ENCODE measurements at places on chromosomes 12 and 14.

DNA sequence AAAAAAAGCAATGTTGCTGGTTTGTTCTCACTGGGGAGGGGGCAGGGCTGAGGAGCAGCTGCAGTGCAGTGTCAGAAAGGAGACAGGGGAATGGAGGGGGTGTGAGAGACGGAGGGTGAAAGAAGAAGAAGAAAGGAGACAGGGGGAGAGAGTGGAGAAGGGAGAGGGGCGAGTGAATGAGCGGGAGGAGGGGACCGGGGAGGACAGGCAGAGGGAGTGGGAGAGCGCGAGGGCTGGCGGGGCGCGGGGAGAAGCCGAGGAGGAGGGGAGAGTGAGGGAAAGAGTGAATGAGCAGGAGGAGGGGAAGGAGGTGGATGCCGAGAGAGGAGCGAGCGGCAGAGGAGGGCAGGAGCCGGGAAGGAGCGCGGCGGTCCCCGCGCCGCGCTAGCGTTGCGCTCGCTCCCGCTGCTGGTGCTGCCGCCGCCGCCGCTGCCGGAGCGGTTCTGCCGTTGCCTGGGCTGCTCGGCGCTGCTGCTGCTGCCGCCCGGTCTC is at the start of gene NOVA1:
Gene NOVA1 (minus strand): TSS at position 445 of the 492 bp plus-strand sequence. CDS start 597 bp downstream, outside the sequence.
- DNase-seq, result no peak

DNA sequence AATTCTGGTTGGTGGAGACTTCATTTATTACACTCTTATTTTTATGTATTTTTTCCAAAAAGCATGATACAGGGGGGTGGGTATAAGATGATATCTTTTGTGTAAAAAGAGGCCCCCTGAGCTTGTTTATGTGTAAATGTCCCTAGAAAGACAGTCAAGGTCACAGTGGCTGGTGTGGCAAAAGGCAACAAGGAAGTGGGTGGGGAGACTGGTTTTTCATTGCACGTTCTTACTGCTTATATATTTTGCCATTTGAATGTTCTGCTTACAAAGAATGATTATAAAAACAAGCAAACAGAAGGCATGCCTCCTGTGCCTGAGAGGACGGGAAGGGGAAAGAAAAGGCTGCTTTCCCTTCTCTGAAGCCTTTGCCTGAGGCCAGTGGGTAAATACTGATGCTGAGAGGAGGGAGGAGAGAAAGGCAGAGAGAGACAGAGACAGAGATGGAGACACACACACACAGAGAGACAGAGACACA is 24.1 kb upstream of the ADIPOR2 start:
- DNase-seq, result no peak

- peak; percentile 63 for DNase-seq
These were observed 23.9 kb downstream of the FERMT2 start for GRCh38 chr14:52926953-52927352.

DNA sequence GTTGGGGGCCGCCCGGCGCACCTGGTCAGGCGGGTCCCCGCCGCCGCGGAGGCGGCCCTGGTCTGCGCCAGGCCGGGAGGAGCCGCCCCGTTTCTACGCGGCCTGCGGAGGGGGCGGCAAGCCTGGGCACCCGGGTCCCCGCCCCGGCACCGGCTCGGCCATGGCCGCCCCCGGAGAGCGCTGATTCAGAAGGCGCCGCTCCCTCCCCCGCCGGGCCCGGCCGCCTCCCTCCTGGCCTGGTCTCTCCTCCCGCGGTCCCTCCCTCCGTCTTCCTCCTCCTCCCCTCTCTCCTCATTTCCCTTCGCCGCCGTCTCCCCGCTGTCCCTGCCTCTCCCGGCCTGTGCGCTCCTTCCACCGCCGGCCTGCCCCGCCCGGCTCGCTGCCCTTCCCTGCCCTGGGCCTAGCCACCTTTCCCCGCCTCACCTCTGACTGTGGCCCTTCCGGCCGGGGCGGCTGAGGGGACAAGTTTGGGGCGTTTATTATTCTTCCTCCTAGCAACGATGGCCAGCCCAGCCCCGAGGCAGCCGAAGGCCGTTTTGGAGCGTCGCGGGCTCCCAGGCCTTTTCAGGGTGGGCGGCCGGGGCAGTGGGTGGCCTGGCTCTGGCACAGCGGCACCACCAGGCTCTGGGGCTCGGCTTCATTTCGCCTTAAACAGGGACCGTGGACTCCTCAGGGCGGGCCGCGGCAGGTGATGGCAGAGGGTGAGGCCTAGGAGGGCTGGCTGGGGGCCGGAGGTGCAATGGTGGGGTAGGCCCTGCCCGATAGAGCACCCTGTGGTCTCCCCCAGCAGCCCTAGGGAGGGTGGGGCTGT is 768 bp downstream of the CEP170B start:
- peak; percentile 64 for DNase-seq

- DNase-seq, result no peak
These were observed 1409.5 kb downstream of the AACS start for GRCh38 chr12:126474703-126475102.

DNA sequence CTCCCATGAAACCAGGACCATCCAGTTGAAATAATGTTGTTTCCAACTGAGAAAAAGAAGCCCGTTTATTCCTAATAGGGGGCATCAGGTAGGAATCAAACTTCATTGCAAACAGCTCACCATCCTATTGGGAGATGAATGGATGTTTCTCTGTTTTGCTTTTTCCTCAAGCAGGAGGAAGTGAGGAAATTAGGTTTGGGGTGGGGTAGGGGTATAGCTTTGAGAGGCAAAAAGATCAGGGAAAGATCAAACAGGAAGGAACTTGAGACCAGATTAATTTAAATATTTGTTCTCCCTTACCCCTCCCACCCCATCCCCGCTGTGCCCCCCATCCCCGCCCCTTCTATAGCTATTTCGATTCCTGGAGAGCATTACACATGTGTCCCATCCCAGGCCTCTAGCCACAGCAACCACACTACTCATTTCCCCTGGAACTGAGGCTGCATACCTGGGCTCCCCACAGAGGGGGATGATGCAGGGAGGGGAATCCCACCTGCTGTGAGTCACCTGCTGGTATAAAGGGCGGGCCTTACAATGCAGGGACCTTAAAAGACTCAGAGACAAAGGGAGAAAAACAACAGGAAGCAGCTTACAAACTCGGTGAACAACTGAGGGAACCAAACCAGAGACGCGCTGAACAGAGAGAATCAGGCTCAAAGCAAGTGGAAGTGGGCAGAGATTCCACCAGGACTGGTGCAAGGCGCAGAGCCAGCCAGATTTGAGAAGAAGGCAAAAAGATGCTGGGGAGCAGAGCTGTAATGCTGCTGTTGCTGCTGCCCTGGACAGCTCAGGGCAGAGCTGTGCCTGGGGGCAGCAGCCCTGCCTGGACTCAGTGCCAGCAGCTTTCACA is at the start of gene IL23A:
Gene IL23A (plus strand): TSS at position 577 of the 850 bp plus-strand sequence. CDS start 161 bp downstream, at position 738.
- no peak for DNase-seq

DNA sequence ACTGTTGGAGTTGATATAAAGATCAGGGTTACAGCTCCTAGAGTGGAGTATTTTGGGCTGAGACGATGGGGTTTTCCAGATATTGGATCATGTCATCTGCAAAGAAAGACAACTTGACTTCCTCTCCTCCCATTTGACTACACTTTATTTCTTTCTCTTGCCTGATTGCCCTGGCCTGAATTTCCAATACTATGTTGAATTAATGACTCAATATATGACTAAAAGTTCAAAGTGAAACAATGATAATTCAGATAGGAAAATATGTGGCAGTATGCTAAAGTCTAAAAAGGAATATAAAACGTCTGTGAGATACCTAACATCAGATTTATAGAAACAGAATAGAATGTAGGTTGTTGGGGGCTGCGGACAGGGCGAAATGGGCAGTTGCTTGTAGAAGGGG is 72.2 kb downstream of the BHLHE41 start:
- no peak for DNase-seq

GRCh38 chr12:45557016-45557415 is 172.5 kb upstream of the ARID2 start:
- no peak for DNase-seq

DNA sequence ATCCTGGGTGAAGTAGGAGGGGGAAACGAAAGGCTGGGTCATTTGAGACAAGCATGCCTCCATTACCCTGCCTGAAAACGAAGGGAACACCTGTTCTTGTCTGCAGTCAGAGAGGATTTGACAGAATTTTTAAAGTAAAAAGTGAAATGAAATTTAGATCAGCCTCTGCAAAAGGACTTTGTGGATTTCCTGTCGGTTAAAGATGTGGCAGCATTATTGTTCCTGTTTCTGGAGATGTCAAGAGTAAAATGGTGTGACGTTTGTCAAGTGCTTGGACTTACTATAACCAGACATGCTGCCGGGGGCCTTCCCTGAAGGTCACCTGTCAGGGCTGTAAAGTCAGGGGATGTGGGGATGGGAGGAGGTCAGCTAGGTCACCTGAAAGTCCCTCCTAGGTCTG is 32.0 kb downstream of the NRXN3 start:
- DNase-seq, result no peak
